M059J (cell line): ENCODE measurements at places on chromosomes 6 and 20. TPM values are rescaled to one million over a fixed set of nuclear protein-coding genes. Genes with fewer than 3 reads are reported as not detected.

- DNase-seq = peak; percentile 51
Measured at GRCh38 chr20:45311589-45312211, 3.6 kb upstream of the MATN4 start.

SGK1 gene
- 53.2 and 112 TPM in 2 replicates for total RNA-seq

DNA sequence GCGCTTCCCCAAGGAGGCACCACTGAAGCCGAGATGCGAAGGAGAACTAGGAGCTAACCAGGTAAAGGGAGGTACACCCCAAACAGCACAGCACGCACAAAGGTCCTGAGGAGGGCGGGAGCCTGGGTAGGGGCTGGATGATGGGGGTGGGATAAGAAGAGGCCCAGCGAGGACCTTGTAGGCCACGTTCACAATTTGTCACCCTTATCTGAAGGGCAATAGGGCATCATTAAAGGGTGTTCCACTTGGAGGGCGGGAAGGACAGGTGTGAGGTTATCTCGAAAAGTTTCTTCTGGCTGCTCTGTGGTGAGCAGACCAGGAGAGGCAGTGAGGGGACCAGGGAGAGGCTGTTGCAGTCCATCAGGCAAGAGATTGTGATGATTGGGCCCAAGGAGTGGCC lies 25.6 kb downstream of the POFUT1 start:
- no peak for DNase-seq

DNA sequence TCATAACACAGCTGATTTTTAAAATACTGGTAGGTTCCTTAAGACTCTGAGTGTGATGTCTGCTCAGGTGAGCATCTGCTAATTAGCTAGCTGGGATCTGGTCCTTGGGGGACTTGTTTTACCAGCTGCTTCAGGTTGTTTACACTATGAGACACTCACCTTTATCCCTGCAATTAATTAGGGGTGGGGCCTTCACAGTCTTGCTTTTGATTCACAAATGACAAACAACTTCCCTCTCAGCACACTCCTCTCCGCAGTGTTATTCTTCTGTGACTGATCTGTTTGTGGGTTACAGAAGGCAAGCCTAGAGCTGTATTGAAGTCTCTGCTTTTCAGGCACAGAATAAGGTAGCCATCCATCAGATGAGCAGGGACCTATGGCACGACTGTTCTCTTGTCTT lies 62.0 kb upstream of the CD83 start:
- no peak for DNase-seq

GRCh38 chr6:19860235-19860877 lies 23.2 kb downstream of the ID4 start:
- DNase-seq = no peak

NKX2-2 gene
- total RNA-seq = 1.7 and 2.6 TPM in 2 replicates

CST2 gene
- not detected in 2 replicates for total RNA-seq

DNA sequence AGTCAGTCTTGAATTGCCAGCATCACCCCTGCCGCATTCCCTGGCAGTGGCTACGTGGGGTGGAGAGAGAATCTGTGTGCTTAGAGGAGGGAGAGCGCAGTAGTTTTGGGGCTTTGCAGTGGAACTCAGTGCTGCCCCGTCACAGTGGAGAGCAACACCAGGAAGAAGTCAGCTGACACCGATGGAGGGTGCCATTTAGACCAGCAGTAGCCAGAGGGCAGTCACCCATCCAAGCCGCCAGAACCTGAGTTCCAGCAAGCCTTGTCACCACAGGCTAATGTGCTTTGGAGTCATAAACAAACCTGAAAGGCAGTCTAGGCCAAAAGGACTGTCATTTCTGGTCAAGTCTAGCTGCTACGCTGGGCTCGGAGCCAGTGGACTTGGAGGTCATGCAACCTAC lies 22.0 kb upstream of the PERP start:
- DNase-seq = peak; percentile 37

- DNase-seq = no peak
Measured at GRCh38 chr6:53065266-53066076, at the start of gene FBXO9. Gene FBXO9 (plus strand): TSS chr6:53065404. CDS start chr6:53065790, 386 bp downstream.

DNA sequence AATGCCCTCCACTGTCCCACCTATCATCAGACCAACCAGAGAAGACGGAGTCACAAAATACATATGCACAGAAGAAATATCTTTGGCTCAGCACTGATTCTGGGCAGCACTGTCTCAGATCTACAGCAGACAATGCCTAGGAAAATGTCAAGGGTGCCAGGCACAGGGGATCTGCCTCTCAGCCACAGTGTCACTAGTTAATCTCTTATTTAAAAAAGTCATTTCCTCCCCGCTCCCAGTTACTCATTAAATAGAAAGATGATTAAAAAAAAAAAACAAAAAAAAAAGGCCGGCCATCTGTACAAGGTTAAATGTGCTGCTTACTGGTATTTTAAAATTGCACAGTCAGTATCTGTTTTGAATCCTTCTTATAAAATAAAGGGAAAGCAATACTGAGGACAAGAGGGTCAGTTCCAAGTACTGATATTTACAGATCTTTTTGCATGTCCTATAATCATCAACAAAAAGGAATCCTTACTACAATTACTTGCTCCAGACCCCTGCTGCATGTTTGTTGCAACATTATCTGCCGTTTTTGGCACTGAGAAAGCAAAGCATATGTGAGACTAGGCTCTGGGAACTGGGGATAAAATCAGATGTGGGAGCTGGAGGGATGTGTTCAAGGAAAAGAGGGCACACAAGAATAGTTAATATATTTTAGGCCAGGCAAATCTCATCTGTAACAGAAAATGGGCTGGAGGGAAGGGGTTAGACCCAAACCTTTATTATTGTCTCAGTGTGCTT lies 299.3 kb downstream of the KIF16B start:
- no peak for DNase-seq

BPI gene
- 0.91 and 1.5 TPM in 2 replicates for total RNA-seq

- peak; percentile 14 for DNase-seq
Measured at GRCh38 chr6:16092990-16093389, 35.9 kb upstream of the MYLIP start.

GRCh38 chr6:11722220-11722619 lies 56.4 kb downstream of the ADTRP start:
- DNase-seq = no peak

DNA sequence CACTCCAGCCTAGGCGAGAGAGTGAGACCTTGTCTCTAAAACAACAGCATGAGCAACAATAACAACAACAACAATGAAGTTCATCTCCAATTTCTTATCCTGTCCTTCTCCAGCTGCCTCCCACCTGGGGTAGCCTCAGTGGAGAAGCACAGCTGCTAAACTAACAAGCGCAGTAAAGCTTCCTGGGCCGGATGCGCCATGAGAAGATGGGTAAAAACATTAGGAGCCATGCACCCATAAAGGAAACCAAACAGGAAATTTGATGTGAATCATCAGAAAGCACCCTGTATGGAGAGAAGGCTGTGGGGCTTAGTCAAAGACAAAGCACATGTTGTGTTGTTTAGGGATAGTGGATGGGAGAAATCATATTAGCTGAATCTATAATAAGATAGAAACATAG lies 61.1 kb upstream of the CCN6 start:
- peak; percentile 49 for DNase-seq

DNA sequence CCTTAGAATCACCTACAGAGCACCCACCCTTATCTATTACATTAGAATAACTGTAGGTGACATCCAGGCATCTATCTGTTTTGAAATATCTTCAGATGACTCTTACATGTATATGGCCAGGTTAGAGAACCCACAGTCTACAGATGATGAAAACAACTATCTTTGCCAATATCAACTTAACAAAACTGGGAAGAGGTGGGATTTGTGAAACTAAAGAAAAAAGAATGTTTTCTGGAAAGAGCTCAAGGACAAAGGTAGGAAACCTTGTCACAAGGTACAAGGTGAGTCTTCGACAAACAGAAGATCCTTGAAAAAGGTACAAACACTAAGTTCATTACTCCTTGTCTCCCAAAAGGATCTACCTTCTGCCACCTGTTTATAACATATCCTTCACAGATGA lies 47.0 kb upstream of the DST start:
- no peak for DNase-seq

GRCh38 chr6:39521958-39522357 lies 199.5 kb upstream of the KCNK16 start:
- DNase-seq = no peak

DNA sequence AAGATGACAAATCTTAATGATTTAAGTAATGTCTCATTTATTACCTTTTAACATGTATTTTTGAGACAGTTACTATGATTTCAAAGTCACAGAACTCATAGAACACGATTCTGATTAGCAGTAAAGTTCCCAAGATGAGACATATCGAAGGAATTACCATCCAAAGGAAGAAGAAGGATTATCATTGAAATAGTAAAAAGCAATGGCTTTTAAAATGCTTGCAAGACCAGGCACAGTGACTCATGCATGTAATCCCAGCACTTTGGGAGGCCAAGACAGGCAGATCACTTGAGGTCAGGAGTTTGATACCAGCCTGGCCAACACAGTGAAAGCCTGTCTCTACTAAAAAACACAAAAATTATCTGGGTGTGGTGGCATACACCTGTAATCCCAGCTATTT lies 219.2 kb downstream of the KHDC1L start:
- DNase-seq = peak; percentile 26

DNA sequence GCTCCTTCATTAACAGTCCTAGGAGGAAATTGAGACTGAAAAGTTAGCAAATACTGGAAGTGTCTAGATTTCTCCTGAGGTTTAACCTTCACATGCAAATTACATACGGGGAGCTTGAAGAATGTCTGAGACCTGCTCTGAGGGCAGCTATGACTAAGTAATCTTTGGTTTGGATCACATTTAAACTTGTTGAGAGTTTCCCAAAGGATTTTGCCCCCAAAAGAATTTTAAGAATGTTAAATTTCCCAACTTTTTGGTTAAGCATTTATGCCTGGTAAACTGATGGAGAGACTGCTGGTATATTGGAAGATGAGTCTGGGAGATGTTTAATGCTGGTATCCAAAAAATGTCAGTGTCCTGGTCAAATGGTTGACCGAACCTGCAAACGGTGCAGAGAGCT lies 97.0 kb downstream of the RREB1 start:
- DNase-seq = peak; percentile 12

TNNC2 gene
- not detected in 2 replicates for total RNA-seq

GRCh38 chr6:90978046-90978445 lies 391.2 kb upstream of the MAP3K7 start:
- no peak for DNase-seq

DACT2 gene
- not detected in 2 replicates for total RNA-seq

DNA sequence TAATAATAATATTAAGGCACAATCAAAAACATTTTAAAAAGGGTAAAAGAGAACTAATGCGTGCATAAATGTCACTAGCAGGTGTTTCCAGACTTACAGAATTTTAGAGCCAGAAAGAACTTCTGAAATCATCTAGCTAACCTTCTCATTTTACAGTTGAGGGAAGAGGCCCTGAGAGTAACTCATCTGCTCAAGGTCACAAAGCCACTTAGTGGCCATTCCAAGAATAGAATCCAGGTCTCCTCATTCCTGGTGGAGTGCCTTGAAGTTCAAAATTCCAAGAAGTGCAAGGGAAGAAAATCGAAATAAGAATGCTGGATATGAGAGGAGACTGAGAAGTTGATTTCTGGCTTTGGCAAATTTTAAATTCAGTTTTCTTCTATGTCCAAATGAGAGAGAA lies 3.2 kb upstream of the KIAA0408 start:
- peak; percentile 33 for DNase-seq

DNA sequence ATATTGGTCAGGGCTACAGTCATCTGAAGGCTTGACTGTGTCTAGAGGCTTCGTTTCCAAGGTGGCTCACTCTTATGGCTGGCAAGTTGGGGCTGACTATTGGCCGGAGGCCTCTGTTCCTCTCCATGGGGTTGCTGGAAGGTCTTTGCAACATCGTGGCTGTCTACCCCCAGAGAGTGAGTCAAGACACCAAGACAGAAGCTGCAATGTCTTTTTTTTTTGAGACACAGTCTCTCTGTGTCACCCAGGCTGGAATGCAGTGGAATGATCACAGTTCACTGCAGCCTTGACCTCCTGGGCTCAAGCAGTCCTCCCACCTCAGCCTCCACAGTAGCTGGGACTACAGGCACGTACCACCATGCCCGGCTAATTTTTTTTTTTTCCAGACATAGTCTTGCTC lies 29.4 kb upstream of the KIF3B start:
- peak; percentile 21 for DNase-seq

DNA sequence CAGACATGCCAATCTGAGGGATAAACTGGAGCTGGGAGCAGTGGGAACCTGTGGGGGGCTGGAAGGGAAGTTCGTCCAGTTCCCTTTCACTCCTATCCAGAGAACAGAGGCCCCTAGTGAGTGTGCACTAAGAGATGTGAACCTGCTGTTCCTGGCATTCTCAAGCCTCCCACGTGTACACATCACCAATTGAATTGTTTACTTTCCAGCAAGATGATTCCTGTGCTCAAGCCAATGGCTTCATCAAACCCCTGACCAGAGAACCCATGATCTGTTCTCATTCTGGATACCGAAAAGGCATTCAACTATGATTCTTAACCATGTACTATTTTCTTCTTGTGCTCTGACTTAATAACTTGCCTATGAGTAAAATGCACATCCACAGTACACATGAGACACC lies 10.2 kb upstream of the SLC22A3 start:
- DNase-seq = no peak

SLC22A1 gene
- total RNA-seq = 0.05 TPM in 1 of 2 replicates, not detected in the other

NOX3 gene
- not detected in 2 replicates for total RNA-seq

GRCh38 chr6:72826037-72826436 lies 204.2 kb downstream of the KCNQ5 start:
- peak; percentile 80 for DNase-seq

- DNase-seq = peak; percentile 42
Measured at GRCh38 chr6:66538551-66539135, 831.6 kb upstream of the EYS start.

NMBR gene
- 0.30 TPM in 1 of 2 replicates, not detected in the other for total RNA-seq

FIG4 gene
- 12.4 and 15.4 TPM in 2 replicates for total RNA-seq

GRCh38 chr6:12269110-12269509 lies 21.1 kb upstream of the EDN1 start:
- DNase-seq = no peak

DNA sequence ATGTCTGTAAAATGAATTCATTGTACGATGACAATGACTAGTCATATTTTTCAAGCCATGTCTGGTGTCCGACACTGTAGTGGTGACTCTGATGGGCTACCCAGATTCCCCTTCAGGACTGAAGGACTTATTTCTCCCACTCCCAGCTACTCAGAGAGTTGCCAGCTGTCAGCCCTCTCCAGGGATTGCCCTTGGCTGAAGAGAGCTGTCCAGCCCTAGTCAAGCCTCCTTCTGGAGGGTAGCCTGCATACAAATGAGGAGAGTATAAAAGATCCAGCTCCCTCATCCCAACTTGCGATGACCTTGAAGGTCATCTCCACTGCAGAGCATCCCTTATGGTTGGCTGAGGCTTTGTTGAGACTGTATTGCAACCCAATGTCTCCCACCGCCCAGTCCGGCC lies 29.9 kb downstream of the JPH2 start:
- DNase-seq = no peak

GRCh38 chr6:108476847-108477430 lies 83.8 kb upstream of the FOXO3 start:
- no peak for DNase-seq

GRCh38 chr6:31057426-31058003 lies 47.2 kb downstream of the MUC22 start:
- DNase-seq = peak; percentile 72

SCGN gene
- not detected in 2 replicates for total RNA-seq

UBE2J1 gene
- total RNA-seq = 18.6 and 28.8 TPM in 2 replicates

DNA sequence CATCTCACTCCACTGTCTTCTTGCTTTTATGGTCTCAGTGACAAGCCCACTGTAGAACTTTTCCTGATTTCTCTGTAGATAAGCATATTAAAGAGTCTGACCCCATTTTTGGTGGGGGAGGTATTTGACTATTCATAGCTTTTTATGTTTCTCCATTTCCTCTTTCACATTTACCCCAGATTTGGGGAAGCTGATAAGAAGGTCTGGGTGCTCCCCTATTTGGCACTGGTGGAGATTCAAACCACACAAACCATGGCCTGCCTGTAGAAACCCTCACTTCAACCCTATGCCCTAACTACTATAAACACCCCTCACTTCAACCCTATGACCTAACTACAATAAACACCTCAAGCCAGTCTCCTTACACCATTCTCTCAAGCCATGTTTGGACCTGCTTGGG lies 196.2 kb upstream of the SYNDIG1 start:
- no peak for DNase-seq
